GM18507 (cell line): ENCODE measurements at places on chromosomes 2 and 18.

DNA sequence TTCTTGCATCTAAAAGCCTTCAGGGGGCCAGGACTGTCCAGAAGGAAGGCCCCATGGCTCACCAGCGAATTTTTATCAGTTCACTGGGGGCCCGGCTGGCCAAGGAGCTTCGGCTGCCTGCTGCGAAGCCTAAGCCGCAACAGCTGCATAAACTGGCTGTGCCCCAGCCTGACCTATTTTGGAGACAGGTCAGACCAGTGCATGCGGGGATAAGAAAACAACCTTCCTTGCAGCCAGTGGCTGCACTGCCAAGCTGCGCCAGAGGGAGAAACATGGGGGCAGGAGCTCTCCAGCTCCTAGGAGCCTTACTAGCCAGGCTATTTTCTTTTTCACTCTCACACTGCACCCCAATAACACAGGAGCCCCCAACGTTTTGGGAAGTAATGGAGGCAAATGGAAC lies 15.2 kb downstream of the PAX3 start:
- no peak for DNase-seq

- no peak for DNase-seq
These were observed 670.7 kb upstream of the ZNF804A start for GRCh38 chr2:183927406-183928325.

- no peak for DNase-seq
These were observed 26.6 kb upstream of the SLC14A2 start for GRCh38 chr18:45588376-45589355.

DNA sequence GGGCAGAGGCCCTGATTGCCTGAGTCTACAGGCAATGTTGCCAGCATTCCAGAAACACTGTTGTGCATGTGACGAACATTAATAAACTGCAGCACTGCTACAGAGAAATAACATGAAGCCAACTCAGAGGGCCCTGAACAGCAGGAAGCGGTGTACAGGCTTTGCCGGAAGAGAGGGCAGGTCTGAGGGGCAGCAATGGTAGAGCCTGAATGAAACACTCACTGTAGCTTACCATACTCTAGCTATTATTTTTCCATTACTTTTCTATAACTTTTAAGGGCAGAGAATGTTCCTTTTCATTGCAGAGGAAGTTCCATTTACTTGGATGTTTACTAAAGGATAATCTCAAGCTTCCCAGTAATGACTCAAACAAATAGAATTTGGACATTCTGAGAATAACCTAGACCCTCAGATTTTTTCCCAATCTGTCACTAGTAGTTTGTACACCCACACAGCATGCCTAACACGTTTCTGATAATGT lies 150.4 kb downstream of the MTX2 start:
- DNase-seq, result no peak

DNA sequence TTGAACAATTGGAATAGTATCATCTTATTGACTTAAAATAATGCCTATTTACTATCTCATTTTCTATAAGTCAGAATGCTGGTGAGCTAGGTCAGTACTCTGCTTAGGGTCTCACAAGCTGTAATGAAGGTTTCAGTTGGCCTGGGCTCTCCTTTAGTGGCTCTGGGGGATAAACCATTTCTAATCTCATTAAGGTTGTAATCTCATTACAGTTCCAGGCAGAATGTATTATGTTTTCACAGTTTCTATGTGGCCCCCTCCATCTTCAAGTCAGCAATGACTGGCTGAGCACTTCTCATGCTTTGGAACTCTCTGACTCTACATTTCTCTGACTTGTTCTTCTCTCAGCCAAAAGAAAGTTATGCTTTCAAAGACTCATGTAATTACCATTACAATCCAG lies 163.1 kb downstream of the CCDC178 start:
- no peak for DNase-seq

GRCh38 chr18:54035927-54036326 lies 188.5 kb downstream of the MBD2 start:
- DNase-seq, result no peak

- DNase-seq, result no peak
These were observed 162.1 kb upstream of the UNC80 start for GRCh38 chr2:209609531-209609930.

DNA sequence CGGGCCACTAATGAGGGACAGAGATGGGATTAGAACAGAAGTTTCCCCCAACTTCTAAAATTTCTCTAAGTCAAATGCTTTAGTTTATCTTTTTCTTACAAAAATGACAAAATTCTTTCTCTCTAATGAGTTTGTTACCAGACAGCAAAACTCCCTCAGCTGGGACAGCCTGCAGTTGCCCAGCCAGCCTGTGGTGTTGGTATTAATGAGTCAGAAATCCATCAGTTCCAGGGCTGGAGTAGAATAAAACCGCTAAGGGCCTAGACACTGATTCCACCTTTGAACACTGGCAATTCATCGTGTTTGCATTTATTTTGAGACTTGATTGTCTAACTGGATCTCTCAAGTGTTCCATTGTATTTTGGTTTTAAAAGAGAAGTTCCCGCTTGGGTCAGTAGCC lies 38.3 kb upstream of the SMAD2 start:
- no peak for DNase-seq

DNA sequence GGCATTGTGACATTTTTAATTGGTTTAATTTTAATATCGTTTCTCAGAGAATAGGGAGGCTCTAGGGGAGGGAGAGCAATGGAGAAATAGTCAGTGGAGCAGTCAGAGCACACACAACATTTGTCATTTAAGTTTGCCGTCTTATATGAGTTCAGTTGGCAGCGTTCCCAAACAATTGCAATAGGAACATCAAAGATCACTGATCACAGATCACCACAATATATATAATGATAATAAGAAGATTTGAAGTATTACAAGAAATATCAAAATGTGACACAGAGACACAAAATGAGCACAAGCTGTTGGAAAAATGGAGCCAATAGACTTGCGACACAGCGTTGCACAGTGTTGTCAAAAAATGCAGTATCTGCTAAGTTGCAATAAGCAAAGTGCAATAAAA lies 303.7 kb downstream of the CDH19 start:
- no peak for DNase-seq

- no peak for DNase-seq
These were observed 216.0 kb downstream of the FHOD3 start for GRCh38 chr18:36513556-36513955.

DNA sequence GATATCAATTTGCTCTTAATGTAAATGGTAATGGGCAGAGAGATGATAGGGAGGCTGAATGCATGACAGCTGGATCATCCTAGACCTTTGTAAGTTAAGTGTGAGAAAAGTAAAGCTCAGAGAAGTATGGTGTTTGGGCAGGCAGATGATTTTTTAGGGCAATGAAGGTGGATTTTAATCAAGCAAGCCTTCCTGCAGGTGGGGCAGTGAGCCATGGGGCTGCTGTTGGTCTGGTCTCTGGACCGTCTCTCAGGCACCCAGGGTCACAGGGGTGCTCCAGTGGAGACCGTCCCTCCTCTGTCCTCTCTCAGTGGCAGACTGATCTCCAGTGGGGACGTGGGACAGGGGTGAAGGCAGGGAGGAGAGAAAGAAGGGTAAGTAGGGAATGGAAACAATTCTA lies 69.8 kb upstream of the STK17B start:
- DNase-seq, result no peak

DNA sequence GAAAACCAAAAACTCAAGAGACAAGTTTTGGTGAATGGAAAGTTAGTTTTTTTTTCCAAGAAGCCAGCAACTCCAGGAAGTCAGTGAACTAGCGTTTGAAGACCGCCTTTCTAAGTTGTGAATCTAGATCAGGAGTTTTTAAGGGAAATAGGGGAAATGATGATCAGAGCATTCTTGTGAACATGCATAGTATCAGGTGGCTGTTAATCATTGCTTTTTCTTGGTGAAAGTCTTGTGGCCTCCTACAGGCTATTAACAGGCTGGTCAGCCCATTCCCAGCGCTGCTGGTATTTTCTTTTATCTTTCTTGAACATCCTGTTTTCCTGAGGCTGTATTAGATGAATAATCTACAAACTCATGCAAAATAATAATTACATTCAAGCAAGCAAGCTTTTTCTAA lies 155.8 kb downstream of the PTPRM start:
- no peak for DNase-seq

DNA sequence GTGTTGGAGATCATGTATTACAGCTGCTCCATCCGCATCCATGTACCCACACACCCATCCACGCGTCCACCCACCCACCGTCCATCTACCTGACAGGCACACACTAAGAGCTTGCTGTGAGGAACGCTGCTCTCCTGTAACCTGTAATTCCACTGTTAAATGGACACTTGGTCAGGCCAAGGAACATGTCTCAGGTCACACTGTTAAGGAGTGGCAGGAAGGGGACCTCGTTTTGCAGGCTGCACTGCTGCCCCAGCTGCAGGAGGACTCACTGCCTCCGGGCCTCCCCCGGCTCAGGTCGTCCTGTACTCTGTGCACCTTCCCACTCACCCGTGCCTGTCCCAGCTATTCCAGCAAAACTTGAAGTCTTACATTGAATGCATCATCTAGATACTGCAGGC lies 170.5 kb downstream of the EIPR1 start:
- no peak for DNase-seq

DNA sequence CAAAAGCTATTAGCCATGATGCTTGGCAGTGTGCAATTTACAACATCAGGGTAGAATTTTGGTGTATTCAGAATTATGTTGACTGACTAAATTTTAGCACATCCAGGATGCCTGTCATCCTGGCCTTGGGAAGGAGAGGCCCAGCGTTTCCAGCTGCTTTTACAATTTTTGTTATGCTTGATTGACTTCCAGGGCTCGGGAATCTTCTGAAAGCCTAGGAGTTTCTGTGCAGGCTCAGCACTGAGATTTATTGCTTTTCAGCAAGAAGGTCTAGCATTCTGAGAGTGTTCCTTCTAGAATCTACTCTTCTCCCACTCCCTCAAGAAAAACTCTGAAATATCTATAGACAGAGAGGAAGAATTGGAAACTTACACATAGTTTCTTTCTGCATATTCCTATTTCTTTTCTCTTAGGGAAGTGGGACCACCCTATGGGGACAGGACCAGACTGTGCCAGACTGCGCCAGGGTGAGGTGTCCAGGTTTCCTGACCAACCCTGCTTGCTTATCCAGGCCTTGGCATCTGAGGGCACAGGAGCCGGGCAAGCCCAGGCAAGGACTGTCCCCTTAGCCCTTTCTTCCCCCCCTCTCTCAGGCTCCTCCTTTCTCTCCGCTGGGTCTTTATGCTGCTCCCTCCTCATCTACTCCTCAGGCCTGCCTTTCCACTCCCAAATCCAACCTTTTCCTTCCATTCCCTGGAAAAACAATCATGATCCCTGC lies 26.9 kb downstream of the MAIP1 start:
- DNase-seq, result no peak

GRCh38 chr2:232228332-232228731 lies 150.2 kb upstream of the ALPP start:
- DNase-seq, result no peak

GRCh38 chr2:18819566-18819965 lies 230.2 kb upstream of the NT5C1B start:
- no peak for DNase-seq

DNA sequence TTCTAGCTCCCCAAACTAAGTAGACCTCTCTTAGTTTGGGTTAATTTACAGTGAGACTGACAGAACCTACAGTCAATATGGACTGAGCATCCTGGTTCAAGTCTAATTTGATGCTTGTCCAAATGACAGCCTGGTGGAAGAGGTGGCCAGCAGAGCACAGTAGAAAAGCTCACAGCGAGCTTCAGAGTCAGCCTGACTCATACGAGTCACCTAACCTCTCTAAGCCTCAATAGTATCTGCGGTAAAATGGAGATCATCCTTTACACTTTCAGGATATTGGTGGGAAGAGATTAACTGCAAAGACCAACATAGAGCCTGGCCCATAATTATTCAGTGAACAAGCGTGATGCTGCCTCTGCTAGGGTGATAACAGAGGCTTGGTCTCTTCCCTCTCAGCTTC lies 54.5 kb downstream of the DOCK10 start:
- DNase-seq, result no peak

GRCh38 chr2:112593736-112594135 lies 9.3 kb downstream of the CHCHD5 start:
- no peak for DNase-seq

DNA sequence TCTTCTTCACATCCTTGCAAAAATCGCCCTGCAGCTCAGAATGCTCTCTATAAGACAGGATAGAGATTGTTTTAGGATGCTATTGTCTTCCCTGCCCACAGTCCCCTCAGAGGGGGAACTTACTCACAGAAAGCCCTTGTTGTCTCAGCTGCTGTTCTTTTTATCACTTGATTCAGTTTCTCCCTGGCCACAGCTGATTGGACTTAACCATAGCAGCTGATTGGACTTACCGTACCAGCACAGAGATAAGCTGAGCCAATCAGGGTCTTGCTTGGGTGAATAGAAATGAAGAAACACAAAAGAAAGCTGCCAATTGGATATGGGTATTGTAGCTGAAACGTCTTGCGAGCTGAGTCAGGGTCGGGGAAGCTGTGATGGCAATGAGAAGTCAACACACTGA lies 194.2 kb upstream of the MEX3C start:
- DNase-seq, result no peak

DNA sequence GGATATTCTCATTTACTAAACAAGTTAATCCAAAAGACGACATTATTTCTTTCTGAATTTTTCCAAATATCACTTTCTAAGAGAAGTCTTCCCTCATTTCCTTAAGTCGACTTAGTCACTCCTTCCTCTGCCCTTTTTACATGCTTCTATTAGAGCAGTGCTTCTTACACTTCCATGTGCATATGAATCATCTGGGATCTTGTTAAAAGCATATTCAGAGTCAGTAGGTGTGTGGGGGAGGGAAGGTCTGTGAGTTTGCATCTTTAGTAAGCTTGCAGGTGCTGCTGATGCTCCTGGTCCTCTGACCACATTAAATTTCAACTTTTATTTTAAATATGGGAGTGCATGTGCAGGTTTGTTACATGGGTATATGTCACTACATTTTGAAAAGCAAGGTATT lies 582.6 kb downstream of the NRXN1 start:
- DNase-seq, result no peak

DNA sequence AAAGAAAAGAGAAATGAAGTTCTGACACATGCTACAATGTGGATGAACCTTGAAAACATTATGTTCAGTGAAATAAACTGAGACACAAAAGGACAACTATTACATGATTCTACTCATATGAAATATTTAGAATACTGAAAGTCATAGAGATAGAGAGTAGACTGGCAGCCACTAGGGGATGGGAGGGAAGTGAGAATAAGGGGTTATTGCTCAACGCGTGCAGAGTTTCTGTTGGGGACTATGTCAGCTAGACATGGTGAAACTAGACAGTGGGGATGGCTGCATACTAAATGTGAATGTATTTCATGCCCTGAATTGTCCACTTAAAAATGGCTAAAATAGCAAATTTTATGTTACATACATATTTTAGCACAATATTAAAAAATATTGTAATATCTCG lies 108.7 kb upstream of the ATL2 start:
- no peak for DNase-seq

DNA sequence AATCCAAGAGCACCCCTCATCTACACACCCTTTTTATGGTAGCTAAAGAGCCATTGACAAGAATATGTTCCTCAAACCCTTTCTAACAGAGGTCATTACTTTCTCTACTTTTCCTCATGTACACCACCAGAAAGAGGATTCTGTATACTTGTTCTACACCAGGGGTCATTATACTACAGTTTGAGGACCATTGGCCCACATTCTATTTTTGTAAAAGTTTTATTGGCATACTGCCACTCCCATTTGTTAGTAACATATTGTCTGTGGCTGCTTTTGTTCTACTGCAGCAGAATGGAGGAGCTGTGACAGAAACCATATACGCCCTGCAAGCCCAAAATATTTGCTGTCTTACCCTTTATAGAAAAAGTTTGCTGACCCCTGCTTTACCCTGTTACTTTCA lies 14.3 kb downstream of the HTR2B start:
- no peak for DNase-seq

- DNase-seq, result no peak
These were observed 136.1 kb downstream of the ICOS start for GRCh38 chr2:204072443-204073324.

- DNase-seq, result no peak
These were observed 18.4 kb downstream of the DNER start for GRCh38 chr2:229695961-229696360.
